SW480 (cell line): ENCODE measurements at places on chromosomes 16 and 17.

GRCh38 chr17:73815474-73815873 lies 171.2 kb upstream of the SDK2 start:
- no peak for DNase-seq

GRCh38 chr16:2834968-2835367 lies 4.9 kb downstream of the ZG16B start:
- no peak for DNase-seq

DNA sequence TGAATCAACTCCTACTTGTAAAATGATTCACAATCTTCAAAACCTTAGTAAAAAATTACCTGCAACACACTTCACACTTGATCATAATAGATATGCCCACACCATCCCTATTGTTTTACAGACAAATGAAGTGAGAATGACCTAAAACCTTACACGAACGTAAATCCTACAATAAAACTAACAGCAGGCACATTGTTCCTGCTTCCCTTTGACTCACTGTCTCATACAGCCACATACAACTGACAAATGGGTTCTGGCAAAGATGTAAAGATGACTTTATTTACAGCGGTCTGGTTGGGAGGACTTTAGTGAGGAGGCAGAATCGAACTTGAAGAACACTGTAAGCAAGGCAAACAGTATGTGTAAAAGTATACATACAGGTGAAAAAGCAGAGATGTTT lies 188.7 kb downstream of the MYO1D start:
- no peak for DNase-seq

DNA sequence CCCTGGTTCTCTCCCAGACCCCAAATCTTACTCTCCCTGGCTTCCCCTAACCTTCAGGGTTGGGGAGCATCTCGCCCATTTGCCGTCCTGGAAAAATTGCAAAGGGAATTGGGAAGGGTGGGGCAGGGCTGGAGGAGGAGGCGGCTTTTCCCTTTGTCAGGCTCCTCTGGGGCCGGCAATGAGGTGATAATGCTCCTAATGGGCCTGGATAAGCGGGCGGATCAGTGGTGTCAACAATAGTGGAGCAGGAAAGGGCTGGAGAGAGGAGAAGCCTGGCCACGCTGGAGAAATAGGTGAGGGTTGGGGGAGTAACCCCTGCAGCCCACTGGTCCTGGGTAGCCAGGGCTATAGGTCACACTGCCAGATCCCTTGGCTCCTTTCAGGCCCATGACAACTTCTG lies 12.3 kb downstream of the SCN4A start:
- DNase-seq, result no peak

- no peak for DNase-seq
Measured at GRCh38 chr17:55265311-55266021, 706 bp downstream of the HLF start.

DNA sequence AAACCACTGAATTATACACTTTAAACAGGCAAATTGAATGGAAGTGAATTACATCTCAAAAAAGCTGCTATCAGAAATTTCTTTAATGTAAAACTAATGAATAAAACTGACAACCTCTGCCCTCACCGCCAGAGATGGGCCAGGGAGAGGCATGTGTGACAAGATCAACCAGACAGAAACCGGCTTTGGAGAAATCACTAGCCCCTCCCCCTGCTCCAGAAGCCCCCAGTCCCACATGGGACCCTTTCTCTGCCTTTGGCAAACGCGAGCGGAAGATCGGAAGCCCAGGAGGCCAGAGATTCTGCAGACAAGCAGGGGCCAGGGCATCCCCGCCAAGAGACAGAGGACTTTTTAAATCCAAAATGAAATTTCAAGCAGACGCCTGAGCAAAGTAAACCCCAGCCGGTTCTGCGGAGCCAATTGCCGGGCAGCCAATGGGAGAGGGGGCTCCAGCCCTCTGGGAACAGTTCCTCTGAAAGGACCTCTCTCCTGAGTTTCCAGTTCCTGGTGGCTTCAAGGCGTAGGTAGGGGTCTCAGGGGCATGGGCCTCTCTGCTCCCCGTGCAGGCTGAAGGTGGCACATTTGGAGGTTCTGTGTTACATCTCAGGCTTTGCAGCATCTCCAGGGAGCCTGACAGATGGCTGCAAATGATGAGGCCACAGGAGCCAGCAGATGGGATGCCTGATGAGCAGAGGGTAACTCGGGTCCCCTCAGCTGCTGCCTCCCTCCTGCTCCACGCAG lies 118.1 kb downstream of the GSG1L start:
- DNase-seq, result no peak

DNA sequence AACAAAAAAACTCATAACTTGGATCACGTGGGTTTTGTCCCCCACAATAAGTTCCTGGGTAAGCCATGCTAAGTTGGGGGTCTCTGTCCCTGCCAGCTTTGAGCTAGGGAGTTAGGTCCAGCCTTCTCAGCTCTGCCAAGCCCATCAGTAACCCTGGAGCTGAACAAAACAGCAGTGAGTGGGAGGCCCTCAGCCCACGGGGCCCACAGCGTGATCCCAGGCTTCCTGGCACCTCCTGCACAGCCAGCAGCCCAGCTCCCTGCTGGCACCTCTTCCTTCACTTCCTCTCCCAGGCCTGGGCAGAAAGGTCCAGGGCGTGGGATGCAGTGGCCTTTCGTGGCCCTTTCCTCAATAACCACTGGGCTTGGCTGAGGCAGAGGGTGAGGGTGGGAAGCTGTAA lies 35.5 kb upstream of the CDC42EP4 start:
- DNase-seq, result no peak

GRCh38 chr16:48409839-48410632 lies 24.8 kb upstream of the SIAH1 start:
- DNase-seq, result peak; percentile 24

GRCh38 chr16:84973776-84974523 lies 37.4 kb downstream of the ZDHHC7 start:
- no peak for DNase-seq

- no peak for DNase-seq
Measured at GRCh38 chr17:65918500-65918899, 273.4 kb downstream of the CEP112 start.
